ENCODE measurements at places on chromosomes 4 and X. TPM values are rescaled to one million over a fixed set of nuclear protein-coding genes. Genes with fewer than 3 reads are reported as not detected.

DNA sequence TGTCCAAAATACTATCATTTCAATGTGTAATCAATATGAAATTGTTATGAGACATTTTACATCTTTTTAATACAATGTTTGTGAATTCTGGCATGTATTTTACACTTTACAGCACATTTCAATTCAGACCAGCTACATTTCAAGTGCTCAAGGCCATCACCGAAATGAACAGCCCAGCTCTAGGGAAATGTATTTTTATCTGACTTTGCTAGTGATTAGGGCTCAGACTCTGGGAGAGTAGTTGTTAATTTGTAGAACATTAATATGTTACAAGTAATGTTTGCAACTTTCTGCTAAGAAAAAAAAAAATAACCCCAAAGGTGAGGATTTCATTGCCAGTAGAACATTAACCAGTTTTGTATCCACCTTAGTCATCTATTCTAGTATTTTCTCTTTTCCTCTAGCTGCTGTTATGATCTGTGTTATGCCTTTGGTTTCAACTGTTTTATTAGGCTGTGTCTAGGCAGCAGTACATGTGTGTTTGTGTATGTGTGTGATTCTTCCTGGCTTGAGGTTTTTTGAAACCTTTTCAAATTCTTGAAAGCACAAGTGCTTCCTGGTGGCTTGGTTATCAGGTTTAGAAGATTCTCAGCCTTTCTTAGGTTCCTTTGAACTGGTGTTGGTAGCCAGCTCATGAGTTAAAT is 125.9 kb downstream of the NSUN7 start:
- DNase-seq = no peak
- H3K27ac ChIP-seq = no peak overlapping the region
- peaks cover 4% of the 10 kb centered on the region for H3K27me3 ChIP-seq
- H3K36me3 ChIP-seq = no peaks in the 10 kb centered on the region
- H3K4me1 ChIP-seq = no peaks in the 10 kb centered on the region

The RBM3 gene
- 195 TPM for total RNA-seq

The PAGE5 gene
- not detected for total RNA-seq

The TMEM144 gene
- not detected for total RNA-seq

All from activated CD8-positive, alpha-beta T cell treated with anti-CD3 and anti-CD28 coated beads for 36 hours (primary cell).